ENCODE measurements at places on chromosomes 6 and 20. TPM values are rescaled to one million over a fixed set of nuclear protein-coding genes. Genes with fewer than 3 reads are reported as not detected.

PRDM1 gene
- 2.7 TPM for total RNA-seq

GLP1R gene
- total RNA-seq: not detected

DNA sequence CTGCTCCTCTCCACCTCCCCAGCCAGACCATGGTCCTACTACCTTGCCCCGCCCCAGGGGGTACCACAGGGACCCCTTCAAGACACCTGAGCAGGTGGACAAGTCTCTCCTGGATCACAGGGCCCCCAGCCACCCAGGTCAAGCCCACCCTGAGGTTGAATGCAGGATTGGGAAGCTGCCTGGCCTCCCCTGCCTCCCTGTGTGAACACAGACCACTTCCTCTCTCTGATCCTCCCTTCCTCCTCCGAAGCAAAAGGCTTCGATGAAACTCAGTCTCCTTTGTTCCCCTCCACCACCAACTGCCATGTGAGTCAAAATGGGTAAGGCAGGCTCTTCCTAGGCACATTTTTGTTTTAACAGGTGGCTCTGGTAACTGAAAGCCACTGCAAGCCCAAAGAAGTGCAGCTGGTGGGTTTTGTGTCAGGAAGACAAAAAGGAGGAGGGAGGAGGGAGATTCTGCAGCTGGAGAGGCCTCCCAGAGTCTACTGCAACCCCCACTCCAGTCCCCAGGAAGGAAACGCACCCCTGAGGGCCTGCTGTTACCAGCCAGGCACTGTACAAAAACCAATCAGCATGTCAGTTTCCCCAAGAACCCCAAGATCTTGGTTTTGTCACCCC lies 5.4 kb downstream of the ADA start:
- no peak for ATAC-seq

CAGE1 gene
- total RNA-seq: not detected

- peak; percentile 57 for ATAC-seq
These were observed 18.4 kb downstream of the TRAM2 start for GRCh38 chr6:52558266-52559000.

MAP7 gene
- total RNA-seq: 6.7 TPM

ZSCAN9 gene
- total RNA-seq: 17.1 TPM

BCAS1 gene
- not detected for total RNA-seq

- no peak for ATAC-seq
These were observed at the start of gene DEFB132 for GRCh38 chr20:257419-257818. TSS of gene DEFB132 (plus strand) at chr20:257724. CDS start at chr20:257779, 55 bp downstream.

GRCh38 chr20:34350095-34350494 lies 13.0 kb upstream of the ITCH start:
- no peak for ATAC-seq

C6orf58 gene
- total RNA-seq: not detected

Data from gastroesophageal sphincter (tissue), 4 donors.